Right atrium auricular region (tissue), 2 donors: ENCODE measurements at places on chromosomes 5 and 9. TPM values are rescaled to one million over a fixed set of nuclear protein-coding genes. Genes with fewer than 3 reads are reported as not detected.

The CARD9 gene
- total RNA-seq = 1.1 TPM

- H3K4me3 ChIP-seq = no peak overlapping the region
- peaks cover 8% of the 10 kb centered on the region for H3K36me3 ChIP-seq
- no peaks in the 10 kb centered on the region for H3K4me1 ChIP-seq
- H3K27ac ChIP-seq = no peak overlapping the region
These were observed 23.9 kb upstream of the MAPK9 start for GRCh38 chr5:180315762-180316212.

- DNase-seq = no peak
- H3K4me3 ChIP-seq = no peak overlapping the region
- peaks cover 4% of the 10 kb centered on the region for H3K36me3 ChIP-seq
- no peak overlapping the region for H3K27ac ChIP-seq
- H3K27me3 ChIP-seq = no peaks in the 10 kb centered on the region
- peaks cover 8% of the 10 kb centered on the region for H3K4me1 ChIP-seq
These were observed 2.5 kb upstream of the PLAC8L1 start for GRCh38 chr5:146107901-146108300.

The BRD3OS gene
- 7.8 TPM for total RNA-seq

The FAM200C gene
- total RNA-seq = 3.3 TPM

The FBP1 gene
- total RNA-seq = 3.6 TPM

DNA sequence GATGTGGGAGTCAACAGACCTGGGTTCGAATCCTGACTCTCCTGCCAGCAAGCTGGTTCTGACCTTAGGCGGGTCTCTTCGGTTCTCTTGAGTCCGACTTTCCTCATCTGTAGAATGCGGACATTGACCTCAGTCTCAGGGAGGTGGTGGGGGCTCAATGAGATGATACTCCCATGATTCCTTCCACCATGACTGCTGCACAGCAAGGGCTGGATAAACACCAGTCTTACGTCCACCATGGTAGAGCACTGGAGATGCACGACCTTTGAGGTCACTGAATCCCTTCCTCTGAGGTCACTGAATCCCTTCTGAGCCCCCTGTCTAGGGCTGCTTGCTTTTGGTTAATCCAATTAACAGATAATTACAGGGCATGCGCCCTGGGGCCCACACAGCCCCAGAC lies 12.5 kb upstream of the SMIM23 start:
- H3K27me3 ChIP-seq = no peaks in the 10 kb centered on the region
- no peaks in the 10 kb centered on the region for H3K36me3 ChIP-seq
- H3K27ac ChIP-seq = no peak overlapping the region
- no peak for DNase-seq

The LCN10 gene
- total RNA-seq = 8.8 TPM

GRCh38 chr5:149227168-149227826 lies 44.4 kb upstream of the AFAP1L1 start:
- H3K4me1 ChIP-seq = peaks cover 44% of the 10 kb centered on the region
- H3K36me3 ChIP-seq = peaks cover 9% of the 10 kb centered on the region
- no peaks in the 10 kb centered on the region for H3K27me3 ChIP-seq
- no peak for DNase-seq
- no peak overlapping the region for H3K4me3 ChIP-seq

The ARHGEF37 gene
- total RNA-seq = 13.7 TPM

DNA sequence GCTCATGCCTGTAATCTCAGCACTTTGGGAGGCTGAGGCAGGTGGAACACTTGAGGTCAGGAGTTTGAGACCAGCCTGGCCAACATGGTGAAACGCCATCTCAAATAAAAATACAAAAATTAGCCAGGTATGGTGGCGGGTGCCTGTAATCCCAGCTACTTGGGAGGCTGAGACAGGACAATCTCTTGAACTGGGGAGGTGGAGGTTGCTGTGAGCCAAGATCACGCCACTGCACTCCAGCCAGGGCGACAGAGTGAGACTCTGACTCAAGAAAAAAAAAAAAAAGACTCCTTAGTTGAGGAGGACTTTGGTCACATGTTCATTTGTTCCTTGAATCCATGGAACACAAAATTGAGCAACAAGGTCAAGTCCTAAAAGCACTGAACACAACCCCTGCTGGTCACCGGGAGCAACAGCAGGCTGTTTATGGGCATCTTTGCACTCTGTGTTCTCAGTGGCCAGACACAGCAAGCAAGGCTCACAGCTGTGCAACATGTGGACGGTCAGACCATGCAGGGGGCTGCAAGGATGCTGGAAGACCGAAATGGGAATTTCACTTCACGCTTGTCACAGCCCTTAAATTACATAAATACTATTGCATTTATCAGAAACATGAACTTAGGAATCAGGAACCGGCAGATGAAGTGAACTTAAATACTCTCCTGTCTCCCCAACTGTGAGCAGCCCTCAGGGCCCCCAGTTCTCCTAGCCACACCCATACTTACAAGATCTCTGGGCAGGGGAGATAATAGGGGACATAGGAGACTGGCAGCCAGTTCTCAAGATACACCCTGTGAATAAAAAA lies 2.8 kb downstream of the GBGT1 start:
- peak overlapping the region; percentile 40 for H3K27ac ChIP-seq
- H3K36me3 ChIP-seq = peaks cover 3% of the 10 kb centered on the region
- H3K4me1 ChIP-seq = peaks cover 34% of the 10 kb centered on the region
- no peak overlapping the region for H3K4me3 ChIP-seq
- no peaks in the 10 kb centered on the region for H3K27me3 ChIP-seq
- peak; percentile 86 for DNase-seq

The IL9 gene
- not detected for total RNA-seq

- no peak overlapping the region for H3K4me3 ChIP-seq
- no peaks in the 10 kb centered on the region for H3K27me3 ChIP-seq
- no peak for DNase-seq
- H3K36me3 ChIP-seq = peaks cover 10% of the 10 kb centered on the region
- peaks cover 6% of the 10 kb centered on the region for H3K4me1 ChIP-seq
These were observed 22.9 kb downstream of the RGMB start for GRCh38 chr5:98796197-98796972.
